Bone marrow (tissue), 2 donors: ENCODE measurements at places on chromosomes 1 and 21.

- no peak for DNase-seq
Observed at GRCh38 chr1:240824238-240824637, 212.3 kb upstream of the GREM2 start.

- DNase-seq, result no peak
Observed at GRCh38 chr1:78297836-78298235, 192.9 kb upstream of the PTGFR start.

DNA sequence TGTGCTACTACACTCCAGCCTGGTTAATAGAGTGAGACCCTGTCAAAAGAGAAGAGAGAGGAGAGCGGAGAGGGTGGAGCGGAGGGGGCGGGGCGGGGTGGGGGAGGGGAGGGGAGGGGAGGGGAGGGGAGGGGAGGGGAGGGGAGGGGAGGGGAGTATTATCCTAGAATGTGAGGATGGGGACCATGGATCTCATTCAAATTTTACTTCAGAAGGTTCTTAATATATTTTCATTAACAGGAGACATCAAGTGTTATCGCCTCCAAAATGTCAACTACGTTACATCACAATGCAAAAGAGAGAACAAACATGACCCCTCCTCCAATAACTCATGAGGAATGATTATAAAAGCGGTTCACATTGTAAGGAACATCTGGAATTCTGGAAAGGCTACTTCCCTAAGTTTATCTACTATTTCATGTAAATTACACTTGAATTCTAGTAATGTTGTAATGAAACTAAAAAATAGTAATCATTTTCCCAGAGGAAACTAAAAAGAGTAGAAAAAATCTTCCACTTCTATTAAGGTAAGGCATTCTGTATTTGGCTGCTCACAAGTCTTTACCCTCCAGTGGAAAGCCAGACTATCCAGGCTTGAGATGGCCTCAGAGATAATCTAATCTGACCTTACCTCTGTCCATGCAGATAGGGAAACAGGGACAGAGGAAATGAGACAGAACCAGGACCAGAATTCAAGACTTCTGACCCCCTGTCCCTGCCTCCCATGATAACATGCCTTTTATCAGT lies 18.8 kb upstream of the GUCA2A start:
- no peak for DNase-seq

- DNase-seq, result no peak
Observed at GRCh38 chr1:8348047-8348776, 30.3 kb downstream of the SLC45A1 start.
